ENCODE measurements at places on chromosomes 13 and 19. TPM values are rescaled to one million over a fixed set of nuclear protein-coding genes. Genes with fewer than 3 reads are reported as not detected.

Gene ONECUT3
- not detected for total RNA-seq

Gene MBD3L2
- not detected for total RNA-seq

Gene TTC9B
- total RNA-seq, result not detected

Gene ASPDH
- not detected for total RNA-seq

Gene PCDH17
- total RNA-seq, result 0.15 TPM

Gene HTR2A
- not detected for total RNA-seq

Gene EFNB2
- total RNA-seq, result 0.35 TPM

Gene NLRP9
- not detected for total RNA-seq

Data from T-helper 17 cell (primary cell).